ENCODE measurements at places on chromosomes 5 and 9.

- no peak for DNase-seq
Measured at GRCh38 chr5:9956725-9957124, 293.0 kb downstream of the ATPSCKMT start.

- DNase-seq: no peak
Measured at GRCh38 chr5:4511996-4512656, 628.0 kb upstream of the ADAMTS16 start.

DNA sequence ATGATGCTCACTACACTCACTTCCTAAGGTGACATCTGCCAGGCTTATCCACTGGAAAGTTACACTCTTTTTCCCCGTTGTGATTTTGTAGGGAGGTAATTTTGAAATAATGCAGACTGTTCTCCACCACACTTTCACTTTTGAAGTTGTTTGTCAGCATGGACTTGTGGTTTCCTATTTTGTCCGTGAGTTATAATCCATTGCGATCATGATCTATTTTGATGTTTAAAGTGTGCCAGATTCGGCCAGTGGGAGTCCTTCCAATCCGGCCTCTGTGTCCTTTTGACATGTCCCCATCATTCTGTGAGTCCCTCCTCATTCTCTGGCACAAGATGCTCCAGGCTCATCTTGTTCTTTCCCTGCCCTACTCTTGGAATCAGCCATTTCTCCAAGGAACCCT is 211.3 kb upstream of the KLF4 start:
- no peak for DNase-seq

DNA sequence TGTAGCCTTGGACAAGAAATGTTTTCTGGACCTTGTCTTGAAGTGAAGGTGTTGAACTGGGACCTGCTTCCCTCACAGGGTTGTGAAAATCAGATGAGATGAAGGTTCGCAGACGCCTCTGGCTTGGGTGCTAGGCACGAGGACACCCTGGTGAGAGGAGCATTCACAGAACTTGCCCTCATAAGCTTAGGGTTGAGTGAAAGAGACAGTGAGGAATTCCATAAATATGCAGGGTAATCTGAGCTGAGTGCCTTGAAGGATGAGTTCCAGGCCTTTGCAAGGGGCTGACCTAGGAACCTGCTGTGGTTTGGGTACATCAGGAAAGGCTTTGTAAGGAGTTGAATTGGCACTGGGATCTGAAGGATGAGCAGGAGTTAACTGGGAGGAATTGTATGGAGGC is 75.7 kb upstream of the SAP30L start:
- no peak for DNase-seq

DNA sequence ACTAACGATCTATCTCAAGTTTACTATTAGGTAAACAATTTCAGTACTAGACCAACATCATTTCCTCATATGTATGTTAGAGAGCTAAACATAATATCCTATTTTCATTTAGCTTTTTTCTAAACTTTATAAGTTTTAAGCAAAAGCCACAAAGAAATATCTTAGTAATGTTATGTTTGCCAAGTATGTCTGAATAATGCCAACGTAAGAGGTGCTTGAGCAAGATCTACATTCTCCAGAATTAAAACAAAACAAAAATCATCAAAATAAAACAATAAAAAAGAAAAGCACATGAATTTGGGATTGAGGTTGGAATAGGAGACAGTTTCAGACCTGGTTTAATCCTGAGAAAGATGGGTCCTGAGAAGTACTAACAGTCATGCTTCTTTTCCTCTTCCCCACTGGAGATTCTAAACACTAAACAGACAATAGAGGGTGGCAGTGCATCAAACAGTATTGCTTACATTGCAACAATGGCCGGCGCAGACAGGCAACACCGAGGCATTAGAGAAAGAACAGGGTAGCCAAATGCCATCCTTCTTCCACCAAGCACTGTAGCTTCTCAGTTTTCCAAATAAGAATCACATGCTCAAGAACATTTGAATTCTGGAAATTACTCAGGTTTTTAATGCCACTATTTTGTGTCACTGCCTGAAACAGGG is 33.6 kb downstream of the CSNK1A1 start:
- DNase-seq: no peak

DNA sequence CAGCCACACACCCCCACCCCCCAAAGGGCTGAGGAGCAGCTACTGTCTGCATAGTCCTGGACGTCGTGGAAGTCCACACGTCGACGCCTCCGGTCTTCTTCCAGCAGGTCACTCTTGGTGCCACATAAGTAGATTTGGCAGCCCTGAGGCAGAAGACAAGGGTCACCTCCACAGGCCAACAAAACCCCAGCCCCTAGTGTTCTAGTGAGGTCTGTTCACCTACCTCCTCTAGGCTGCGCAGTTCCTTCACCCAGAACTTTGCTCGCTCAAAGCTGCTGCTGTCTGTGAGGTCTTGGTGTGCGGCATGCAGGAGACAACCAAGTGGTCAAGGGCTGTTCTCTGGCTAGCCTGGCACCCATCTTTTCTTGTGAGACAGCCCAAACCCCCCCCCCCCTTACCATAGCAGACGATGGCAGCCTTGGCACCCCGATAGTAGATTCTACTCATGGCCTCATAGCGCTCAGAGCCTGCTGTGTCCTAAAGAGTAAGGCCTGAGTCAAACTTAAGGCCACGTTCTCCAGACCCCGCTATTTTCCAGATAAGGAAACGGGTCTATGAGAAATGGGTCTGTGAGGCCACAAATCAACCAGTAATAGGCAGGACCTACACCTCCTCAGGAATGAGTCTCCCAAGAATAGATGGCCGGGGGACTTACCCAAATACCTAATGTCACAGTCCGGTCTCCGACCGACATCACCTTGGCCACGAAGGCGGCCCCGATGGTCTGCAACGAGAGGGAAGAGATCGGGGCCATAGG is 987 bp downstream of the RAB24 start:
- DNase-seq: no peak

GRCh38 chr5:24232929-24233498 is 411.8 kb downstream of the CDH10 start:
- DNase-seq: no peak

DNA sequence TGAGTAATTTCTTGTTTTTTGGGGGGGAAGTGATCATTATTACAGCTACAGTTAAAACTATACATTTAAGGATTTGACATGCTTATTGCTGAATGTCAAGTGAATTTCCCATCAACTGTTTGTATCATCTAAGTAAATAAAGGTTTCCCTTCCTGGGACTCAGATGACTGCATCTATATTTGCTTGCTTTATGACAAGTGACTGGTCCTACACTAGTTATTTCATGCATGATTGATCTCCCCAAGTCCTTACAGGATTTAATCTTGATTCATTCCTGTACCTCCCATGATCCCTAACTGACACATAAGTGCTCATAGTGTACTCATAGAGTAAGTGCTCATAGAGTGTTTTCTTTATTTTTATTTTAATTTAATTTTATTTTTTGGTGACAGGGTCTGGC is 2.8 kb downstream of the TXNDC8 start:
- DNase-seq: no peak

DNA sequence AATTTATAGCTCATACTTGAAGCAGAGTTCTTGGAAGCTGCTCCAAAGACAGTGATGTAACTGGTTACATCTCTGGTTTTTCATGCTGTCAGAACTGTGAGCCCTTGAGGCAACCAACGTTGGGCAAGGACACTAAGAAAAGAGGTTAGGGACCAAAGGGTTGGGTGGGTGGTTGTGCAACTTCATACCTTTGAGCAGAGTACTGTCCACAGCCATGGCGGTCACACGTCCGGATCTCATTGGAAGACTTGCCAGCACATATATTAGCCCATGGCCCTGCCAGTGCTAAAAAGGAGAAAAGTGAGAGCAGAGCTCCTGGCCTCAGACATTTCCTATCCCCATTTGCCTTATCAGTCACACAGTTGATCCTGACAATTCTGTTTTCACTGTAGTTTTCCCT is 2.1 kb downstream of the LECT2 start:
- no peak for DNase-seq

GRCh38 chr9:93051680-93052089 is 6.8 kb upstream of the SUSD3 start:
- DNase-seq: no peak

DNA sequence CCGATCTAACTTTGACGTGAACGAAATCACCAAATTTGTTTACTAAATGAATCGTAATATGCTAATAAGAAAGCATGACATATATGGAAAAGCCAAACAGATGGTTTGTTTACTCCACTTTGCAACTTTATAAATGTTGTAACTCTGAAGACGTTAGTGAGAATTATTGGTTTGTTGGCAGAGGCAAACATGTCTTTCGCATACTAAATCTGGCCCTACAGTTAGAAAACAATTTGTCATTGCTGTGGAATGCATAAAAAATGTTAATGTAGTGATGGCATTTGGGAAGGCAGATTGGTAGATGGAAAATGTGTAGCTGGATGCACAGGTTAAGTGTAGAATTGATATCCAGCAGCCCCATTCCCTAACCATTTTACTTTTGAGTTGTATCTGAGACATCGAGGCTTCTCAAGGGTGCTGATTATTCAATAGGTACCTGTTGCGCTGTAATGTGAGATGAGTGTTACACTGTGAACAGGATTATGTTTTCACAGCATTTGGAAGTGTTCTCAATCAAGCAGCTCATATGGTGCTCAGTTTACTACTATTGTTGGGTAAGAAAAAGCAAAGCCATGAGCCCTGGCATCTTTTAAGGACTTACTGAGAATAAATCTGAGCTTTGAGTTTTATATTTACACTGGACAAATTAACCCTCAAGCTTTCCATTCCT is 444.8 kb downstream of the BNC2 start:
- no peak for DNase-seq

DNA sequence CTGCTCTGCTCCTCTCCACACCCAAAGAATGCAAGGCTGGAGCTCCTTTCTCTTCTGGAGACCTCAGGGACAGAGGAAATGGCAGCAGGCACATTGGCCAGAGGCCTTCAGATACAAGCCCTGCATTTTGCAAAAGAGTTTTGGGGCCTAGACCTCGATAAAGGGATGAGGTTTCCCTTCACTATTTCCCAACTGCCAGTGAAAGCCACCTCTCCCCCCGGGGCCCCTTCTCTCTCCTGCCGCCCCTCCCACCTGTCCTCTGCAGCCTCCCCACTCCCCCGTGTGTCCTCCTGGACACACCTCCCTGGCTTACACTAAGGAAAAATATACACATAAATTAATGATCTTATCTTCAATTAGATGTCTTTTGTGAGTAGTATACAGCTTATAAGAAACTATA is 21.3 kb upstream of the LMNB1 start:
- DNase-seq: no peak

DNA sequence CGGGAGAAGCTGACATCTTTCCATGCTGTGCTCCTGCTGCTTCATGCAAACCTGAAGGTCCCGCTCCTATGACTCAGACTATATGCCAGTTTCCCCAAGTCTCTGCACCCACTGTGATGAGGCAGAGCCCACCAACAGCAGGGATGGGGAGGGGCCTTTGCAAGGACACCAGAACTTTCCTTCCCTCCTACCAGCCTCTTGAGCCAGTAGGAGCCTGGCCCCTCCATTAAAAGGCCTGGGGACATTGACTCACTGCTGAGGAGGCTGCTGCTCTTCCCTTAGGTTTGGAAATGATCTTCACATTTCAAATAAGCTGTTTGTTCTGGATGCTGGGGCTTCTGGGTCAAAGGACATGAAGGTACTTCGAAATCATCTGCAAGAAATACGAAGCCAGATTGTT is 26.1 kb upstream of the CTSL start:
- DNase-seq: no peak

GRCh38 chr5:139395844-139396640 is 1.1 kb upstream of the PROB1 start:
- DNase-seq: no peak

DNA sequence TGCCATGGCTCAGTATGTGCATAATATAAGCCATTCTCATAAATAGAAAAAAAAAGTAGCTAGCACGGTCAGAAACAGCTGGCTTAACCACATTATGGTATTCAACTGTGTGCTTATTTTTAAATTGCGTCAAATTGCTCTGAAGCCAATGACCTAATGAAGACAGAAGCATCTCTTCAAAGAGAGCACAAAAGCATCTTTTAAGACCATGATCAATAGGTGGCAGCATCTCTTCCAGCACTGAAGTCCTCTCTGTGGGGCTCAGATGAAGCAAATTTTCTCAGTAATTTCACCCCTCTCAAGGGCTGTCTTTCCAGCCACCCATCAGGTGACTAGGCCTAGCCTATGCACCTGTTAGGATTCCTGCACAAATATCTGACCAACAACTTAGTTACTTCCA is 251.4 kb downstream of the GLIS3 start:
- no peak for DNase-seq

GRCh38 chr5:146441896-146442295 is 5.2 kb upstream of the TCERG1 start:
- no peak for DNase-seq

- no peak for DNase-seq
Measured at GRCh38 chr9:133475292-133476012, 3.4 kb downstream of the SLC2A6 start.

DNA sequence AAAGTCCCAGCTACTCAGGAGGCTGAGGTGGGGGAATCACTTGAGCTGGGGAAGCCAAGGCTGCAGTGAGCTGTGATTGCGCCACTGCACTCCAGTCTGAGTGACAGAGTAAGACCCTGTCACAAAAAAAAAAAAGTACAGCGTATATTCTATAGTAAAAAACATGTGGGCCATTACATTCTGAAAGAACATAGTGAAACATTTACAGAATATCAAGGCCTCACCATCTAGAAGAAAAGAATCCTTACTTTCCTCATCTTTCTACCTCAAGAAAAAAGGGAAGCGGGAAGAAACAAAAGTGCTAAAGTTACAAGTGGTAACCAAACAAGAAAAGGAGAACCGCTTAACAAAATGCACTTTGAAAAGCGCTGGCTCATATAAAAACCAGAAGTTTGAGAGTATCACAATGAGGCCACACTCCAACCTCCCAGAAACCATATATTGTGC is 5.7 kb upstream of the SYK start:
- DNase-seq: no peak

DNA sequence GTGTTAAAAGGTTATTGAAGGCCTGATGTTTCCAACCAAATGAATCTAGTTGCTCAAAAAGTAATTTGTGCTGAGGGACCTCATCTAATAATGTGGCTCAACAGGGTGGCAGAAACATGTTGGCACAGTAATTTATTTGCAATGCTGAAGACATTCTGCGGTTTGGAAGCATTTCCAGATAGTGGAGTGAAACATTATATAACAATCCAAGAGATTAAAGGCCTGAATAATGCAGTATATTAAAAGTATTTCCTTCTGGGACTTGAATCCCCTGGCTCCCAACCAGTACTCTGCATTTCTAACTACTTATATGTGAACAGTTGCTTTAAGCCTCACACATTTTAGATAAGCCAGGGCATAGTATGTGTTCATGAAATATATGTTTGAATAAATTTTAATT is 25.9 kb upstream of the ALDH1A1 start:
- DNase-seq: no peak

- no peak for DNase-seq
Measured at GRCh38 chr5:163964671-163965070, 459.3 kb downstream of the MAT2B start.

DNA sequence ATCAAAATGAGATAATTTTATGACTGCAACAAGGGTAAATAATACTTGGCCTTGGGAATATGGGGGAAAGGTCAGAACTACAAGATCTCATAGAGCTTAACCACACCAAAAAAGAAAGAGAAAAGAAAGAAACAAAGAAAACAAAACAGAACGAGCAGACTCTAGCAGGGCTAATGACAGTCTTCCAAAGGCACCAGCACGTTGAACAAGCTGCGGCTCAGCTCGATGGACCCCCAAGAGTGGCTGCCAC is 689 bp downstream of the AK3 start:
- no peak for DNase-seq

- no peak for DNase-seq
Measured at GRCh38 chr5:150599917-150600511, 40.4 kb upstream of the SYNPO start.

GRCh38 chr9:35518225-35518821 is 28.4 kb downstream of the RUSC2 start:
- DNase-seq: no peak

GRCh38 chr5:10594591-10595210 is 30.8 kb downstream of the ANKRD33B start:
- DNase-seq: no peak
